Inflammatory macrophage (primary cell): ENCODE measurements at places on chromosomes 7 and 10.

- DNase-seq, result no peak
Observed at GRCh38 chr10:35781643-35782035, 139.5 kb upstream of the FZD8 start.

- DNase-seq, result no peak
Observed at GRCh38 chr10:113557903-113558321, 5.1 kb downstream of the HABP2 start.

- no peak for DNase-seq
Observed at GRCh38 chr7:93054975-93055374, 62.8 kb downstream of the SAMD9 start.

DNA sequence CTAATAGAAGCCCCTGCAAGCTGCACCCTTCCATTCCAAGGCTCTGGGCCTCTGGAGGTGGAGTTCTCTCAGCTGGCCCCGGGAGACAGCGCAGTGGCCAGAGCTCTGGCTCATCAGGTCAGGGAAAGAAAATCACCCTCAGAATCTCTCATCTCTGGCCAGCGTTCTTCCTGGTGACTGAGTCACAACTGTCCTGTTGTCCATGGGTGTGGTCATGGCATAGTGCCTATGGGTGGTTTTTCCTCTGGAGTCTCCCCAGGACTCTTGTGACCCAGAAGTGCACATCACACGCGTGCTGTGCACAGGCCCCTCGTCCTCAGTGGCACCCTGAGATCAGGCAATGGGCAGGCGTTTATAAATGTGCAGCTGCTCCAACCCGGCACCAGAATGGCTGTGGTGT, 27.4 kb upstream of the FXYD4 start:
- no peak for DNase-seq

DNA sequence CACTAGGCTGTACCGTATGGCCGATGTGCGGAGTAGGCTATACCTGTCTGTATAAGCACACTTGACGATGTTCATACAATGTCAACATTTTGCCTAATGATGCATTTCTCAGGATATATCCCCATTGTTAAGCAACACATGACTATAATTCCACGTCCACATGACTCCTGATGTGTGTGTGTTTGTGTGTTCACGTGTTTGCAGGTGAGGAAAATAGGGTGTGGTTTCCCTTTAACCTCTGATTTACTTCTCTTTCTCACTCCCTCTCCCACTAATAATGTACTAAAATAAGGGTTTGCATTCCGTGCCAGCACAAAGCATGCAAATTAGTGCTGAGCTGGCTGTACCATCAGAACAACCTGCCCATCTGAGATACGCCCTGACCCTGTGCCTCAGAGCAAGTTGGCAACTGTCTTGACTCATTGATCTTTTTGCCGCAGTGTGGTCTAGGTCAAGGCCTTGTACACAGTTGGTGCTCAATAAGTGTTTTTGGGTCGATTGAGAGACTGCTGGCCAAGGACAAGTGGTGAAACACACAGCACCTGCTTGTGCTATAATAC, 64.6 kb upstream of the DOCK1 start:
- no peak for DNase-seq

DNA sequence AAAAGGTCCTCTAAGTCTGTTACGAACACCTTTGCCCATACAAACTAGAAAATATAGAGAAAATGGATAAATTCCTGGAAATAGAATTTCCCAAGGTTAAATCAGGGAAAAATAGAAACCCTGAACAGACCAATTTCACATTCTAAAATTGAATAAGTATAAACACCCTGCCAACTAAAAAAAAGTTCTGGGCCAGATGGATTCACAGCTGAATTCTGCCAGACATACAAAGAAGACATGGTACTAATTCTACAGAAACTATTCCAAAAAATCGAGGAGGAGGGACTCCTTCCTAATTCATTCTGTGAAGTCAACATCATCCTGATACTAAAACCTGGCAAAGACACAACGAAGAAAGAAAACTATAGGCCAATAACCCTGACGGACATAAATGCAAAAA, 400.4 kb upstream of the SEMA3A start:
- DNase-seq, result no peak

GRCh38 chr7:2603044-2603965, 28.5 kb upstream of the TTYH3 start:
- DNase-seq, result no peak

DNA sequence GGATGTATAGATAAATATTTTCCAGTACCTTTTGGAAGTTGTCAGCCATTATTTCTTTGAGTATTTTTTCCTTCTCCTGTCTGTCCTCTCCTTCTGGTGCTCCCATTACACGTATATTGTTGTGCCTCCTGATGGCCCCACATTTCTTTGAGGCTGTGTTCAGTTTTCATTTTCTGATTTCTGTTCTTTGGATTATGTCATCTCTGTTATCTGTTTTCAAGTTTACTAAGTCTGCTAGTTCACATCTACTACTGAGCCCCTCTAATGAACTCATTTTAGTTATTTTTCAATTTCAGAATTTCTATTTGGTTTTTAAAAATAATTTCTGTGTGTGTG, 16.3 kb downstream of the RBM33 start:
- DNase-seq, result no peak

- DNase-seq, result no peak
Observed at GRCh38 chr10:123906884-123907652, 15.5 kb upstream of the CPXM2 start.

DNA sequence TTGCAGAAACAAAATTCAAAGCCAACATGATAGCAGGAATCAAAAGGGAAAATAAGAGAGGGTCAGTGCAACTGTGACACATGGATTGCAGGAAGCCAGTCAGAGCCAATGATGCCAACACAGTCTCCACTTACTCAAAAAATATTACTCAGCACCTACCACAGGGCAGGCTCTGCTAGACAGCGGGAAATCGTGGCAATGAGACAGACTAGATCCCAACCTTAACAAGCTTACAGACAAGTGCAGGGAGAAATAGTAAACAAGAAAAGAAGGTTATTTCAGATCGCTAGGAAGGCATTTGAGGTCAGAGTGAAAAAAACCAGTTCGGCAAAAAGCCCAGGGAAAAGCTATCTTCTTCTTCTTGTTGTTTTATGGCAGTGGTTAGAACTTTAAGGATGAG, 45.2 kb upstream of the NPFFR1 start:
- no peak for DNase-seq

- DNase-seq, result no peak
Observed at GRCh38 chr10:132109341-132110110, 43.8 kb downstream of the JAKMIP3 start.

- peak; percentile 94 for DNase-seq
Observed at GRCh38 chr10:944034-944831, 12.7 kb upstream of the LARP4B start.

- peak; percentile 48 for DNase-seq
Observed at GRCh38 chr7:106203473-106203872, 81.3 kb downstream of the NAMPT start.

- DNase-seq, result no peak
Observed at GRCh38 chr10:95539560-95540284, 21.4 kb downstream of the SORBS1 start.

DNA sequence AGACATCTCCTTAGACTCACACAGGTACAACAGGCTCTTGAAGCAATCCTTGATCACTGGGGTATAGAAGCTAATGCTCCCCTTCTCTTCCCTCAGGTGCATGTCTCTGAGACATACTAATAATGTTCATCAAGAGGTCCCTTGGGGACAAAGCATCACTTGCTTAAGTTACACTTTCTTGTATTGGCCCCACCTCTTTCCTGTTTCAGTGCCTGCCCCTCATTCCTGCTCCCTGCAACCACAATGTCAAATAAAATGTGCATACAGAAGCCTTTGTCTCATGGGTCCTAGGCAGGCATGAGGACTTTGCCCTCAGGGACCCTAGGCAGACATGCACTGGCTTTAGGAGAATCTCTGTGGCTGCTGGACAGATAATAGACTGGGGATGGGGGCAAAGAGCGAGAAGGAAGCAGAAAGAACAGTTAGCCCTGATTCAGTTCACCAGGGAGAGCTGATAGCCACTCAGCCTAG, 175.0 kb upstream of the NPY start:
- no peak for DNase-seq

GRCh38 chr7:17530244-17530643, 231.8 kb downstream of the AHR start:
- no peak for DNase-seq

DNA sequence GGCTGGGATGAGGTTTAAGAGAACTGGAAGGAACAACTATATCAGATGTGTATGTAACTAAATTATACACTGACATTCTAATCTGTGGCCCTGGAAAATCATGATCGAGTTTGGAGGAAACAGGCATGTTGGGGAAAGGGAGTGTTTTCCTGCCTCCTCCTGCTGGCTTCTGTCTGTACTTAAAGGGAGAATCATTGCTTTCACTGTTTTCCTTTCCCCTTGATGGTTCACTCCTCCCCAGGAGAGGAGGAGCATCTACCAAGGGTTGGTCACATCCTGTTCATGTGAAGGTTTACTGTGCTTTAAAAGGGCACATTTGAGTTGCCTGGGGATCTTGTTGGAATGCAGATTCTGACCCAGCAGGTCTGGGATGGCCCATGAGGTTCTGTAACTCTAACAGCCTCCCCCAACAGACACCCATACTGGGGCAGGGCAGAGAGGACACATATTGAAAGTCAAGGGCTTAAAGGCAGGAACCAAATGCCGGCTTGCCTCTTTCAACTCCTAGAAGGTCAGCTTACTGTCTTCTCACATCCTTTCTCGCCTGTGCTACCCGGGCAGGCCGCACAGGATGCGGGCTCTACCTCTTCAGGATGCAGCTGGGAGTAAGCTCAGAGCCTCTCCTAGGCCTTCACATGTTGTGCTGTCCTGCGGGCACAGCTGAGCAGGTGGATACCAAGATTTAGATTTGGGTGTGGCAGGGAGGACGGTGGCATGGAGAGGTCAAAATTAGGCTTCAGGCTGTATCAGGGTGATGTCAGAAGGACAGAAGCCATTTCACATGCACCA, 694.8 kb downstream of the KCNMA1 start:
- no peak for DNase-seq

DNA sequence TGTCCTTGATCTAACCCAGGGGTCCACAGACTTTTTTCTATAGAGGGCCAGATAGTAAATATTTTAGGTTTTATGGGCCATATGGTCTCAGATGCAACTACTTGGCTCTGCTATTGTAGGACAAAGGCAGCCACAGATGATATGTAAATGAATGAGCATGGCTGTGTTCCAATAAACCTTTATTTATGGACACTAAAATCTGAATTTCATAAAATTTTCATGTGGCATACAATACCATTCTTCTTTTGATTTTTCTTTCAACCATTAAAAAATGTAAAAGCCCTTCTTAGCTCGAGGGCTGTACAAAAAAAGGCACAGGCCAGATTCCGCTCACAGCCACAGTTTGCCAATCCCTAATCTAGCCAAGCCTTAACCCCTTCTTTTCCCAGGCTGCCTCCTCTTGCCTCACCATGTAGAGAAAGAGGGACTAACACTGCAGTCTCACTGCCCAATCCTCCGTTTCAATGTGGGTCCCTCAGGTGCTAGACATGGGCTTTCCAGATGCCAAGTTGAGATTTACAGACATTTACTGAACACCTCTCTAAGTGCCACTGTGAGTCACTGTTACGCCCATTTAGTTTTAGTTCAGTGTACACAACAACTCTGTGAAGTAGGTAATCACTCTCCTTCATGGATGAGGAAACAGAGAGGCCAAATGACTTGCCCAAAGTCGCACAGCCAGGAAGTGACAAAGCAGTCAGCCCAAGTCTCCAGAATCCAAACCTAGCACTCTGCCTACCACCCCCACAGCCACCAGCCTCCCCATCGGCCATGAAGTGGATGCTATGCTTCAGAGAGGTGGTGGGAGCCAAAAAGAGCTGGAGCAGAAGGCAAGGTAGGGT, 132.6 kb upstream of the PDLIM1 start:
- no peak for DNase-seq

GRCh38 chr10:28578454-28578853, 45.5 kb downstream of the WAC start:
- DNase-seq, result no peak

DNA sequence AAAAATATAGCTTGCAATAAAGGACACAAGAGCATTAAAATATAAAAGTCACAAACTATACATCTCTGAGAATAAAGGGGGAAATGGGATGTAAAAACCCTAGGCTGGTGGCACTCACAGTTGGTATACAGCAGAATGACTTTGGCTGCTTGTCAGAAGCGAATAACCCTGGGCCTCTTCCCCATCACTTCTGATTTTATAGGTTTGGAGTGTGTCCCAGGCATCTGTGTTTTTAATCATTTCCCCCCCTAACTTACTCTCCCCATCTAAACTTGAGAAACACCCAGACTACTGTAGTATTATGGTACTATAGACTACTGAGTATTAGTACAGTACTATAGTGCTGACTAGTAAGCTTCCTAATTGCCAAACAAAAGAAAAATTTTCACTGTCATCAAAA, 1.8 kb upstream of the RPA3 start:
- no peak for DNase-seq

DNA sequence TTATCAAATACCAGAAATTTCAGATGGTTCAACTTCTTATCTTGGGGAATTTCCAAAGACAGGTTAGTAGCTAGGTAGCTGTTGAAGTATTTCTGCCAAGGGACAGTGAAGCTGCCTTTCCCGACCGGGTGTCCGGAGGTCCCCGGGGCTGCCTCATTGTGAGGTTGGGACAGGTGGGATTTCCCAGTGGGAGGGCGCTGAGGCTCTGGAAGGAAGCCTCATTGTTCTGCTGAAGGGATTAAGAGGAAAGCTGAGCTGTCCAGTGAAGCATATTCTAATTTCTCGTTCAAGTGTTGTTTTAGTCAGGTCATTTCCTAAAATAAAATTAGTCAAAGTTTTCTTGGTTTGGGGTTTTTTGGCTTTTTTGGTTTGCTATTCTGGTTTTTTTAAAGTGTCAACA, 244.2 kb downstream of the MGMT start:
- DNase-seq, result no peak

DNA sequence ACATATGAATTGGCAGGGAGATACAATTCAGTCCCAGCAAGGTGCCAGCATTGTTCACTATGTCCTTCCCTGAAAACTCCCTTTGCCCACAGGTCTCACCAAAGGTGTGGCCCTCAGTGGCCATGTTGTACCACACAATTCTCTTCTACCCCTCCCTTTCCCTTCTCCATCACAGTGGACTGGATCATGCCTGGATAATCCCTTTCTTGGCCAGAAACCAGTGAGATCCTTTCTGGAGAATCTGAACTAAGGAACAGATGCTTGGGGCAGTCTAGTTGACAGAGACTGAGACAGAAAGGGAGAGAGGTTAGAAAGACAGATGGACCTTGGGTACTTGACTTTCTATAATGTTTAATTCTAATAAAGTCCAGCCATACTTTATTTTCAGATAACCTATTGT, 9.5 kb downstream of the NMT2 start:
- no peak for DNase-seq

GRCh38 chr10:26274391-26274790, 57.8 kb downstream of the GAD2 start:
- DNase-seq, result no peak
